Natural killer cell (primary cell): ENCODE measurements at places on chromosomes 4 and X.
A peak's percentile ranks its signal among the peaks of the same experiment; 100 is the strongest.

DNA sequence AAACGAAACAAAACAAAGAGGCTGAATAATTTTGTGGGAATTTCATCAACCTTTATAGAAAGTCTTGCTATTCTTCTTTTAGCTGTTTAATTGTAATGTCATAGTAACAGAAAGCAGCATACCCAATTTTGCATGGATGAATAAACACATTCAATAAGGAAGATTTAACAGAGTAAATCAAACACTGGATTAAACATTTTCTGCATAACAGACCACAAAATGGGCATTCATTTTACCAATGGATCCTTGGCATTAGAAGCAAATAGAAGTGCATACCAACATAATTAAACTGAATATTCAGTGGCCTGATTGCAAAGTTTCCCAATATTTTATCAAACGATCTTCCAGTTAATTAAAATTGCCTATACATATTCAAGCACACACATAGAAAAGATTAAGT, 4.4 kb upstream of the CHM start:
- no peak for DNase-seq

DNA sequence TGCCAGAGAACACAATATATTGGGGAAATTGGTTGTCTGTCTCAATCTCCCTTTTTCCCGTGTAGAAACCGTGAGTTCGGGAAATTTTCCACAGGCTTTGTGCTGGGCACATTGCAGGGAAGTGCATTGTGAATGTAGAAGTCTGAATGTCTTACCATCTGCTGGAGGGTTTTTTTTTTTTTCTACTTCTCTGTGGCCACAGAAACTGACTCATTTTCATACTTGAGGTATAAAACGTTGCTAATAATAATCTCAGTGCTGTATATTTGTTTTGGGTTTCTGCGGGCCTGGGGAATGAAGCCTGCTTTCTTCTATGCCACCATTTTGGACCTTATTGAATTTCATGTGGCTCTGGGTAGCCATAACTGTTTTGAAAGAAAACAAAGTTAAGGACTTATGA, 1001.2 kb downstream of the STIM2 start:
- DNase-seq, result no peak

- no peak for DNase-seq
Observed at GRCh38 chr4:59002148-59002547, 1892.0 kb upstream of the IGFBP7 start.

DNA sequence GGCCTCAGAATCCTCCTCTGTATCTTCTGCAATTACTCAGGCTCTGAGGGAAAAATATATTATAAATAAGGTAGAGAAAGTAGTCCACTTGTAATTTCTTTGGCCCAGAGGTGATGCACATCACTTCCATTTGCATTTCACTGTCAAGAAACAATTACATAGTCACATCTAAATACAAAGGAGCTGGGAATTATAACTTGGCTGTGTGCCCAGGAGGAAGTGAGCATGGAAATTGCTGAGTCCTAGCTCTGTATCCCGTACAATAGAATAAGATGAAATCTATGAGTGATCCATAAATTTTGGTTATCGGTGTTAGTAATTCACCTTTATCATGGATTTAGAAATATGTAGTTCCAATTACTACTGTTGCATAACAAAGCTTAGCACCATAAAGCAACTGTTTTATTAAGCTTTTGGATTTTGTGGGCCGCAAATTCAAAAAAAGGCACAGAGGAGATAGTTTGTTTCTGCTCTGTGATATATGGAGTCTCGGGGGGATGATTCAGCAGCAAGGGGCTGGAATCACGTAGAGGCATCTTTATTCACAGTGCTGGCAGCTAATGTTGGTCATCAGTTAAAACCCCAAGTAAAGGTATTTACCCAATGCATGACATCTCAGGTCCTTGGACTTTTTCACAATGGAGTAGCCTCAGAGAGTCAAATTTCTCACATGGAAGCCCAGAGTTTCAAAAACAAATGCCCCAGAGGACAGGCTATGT, 241.4 kb upstream of the GALNT7 start:
- DNase-seq, result no peak

- peak; percentile 40 for DNase-seq
Observed at GRCh38 chrX:56564164-56564885, 898 bp downstream of the UBQLN2 start.

DNA sequence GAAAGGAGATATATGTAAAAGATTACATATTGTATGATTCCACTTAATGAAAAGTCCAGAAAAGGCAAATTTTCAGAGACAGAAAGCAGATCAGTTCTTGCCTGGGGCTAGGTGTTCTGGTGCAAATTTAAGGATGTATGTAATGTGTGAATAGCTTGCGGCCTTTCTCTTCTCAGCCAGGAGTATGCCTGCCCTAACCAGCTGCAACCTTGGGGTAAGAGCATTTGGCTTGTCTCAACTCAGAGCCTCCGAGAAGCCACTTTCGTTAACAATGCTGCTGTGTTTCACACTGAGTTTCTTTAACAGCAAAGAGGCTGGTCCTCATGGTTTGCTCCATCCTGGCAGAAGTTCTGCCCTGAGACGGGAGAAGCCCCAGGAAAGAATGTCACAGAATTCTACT, 102.7 kb downstream of the SPCS3 start:
- no peak for DNase-seq

DNA sequence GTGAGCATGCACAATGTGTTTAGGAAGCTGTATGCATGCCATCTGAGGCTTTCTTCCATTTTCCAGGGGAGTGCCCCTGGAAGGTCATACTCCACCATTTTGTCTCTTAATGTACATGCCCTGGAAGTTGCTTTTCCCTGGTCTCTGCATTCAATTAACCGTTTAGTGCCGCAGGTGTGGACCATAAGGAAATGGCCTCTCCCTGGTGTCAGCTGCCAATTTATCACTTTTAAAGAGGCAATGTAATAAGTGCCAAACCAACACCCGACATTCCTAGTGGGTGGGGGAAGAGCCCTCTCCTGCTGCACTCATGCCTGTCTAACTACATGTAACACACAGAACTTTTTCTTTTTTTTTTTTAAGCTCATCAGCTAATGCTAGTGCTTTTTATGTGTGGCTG, 7.1 kb upstream of the BST1 start:
- no peak for DNase-seq

- DNase-seq, result no peak
Observed at GRCh38 chrX:111467896-111468295, 43.5 kb upstream of the SERTM2 start.

DNA sequence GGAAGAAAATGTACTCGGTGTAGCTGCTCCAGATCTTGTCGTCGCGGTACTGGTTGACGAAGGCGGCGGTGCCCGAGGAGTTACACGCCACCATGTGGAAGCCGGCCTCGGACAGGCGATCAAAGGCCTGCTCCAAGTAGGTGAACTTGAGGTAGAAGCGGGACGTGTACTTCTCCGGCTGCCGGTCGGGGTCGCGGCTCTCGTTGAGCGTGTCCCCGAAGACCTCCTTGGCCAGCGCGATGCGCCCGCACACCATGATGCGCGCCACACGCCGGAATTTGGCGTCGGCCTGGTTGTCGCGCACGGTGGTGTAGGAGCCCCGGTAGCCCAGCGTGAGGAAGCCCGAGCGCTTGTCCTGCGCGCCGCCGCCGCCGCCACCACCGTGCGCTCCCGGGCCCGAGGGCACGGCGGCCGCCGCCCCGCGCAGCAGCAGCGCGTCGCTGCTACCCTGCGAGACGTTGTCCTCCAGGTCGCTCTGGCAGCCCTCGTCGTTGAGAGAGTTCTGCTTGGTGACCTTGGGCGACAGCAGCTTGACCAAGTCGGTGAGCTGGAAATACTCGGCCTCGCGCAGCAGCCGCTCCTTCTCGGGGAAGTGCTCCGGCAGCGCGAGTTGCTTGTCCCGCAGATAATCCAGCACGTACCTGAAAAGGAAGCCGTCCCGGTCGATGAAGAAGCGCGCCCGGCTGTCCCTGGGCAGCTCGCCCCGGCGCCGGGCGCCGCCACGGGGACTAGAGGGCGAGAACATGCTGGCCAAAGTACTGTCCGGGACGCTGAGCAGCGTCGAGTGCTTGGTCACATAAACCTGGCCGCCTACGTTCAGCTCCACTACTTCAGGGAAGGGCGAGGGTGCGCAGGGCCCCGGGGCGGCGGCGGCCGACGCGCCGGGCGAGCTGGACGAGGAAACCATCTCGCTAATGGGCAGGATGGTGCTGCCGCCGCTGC, 775 bp downstream of the KCTD8 start:
- DNase-seq, result no peak

DNA sequence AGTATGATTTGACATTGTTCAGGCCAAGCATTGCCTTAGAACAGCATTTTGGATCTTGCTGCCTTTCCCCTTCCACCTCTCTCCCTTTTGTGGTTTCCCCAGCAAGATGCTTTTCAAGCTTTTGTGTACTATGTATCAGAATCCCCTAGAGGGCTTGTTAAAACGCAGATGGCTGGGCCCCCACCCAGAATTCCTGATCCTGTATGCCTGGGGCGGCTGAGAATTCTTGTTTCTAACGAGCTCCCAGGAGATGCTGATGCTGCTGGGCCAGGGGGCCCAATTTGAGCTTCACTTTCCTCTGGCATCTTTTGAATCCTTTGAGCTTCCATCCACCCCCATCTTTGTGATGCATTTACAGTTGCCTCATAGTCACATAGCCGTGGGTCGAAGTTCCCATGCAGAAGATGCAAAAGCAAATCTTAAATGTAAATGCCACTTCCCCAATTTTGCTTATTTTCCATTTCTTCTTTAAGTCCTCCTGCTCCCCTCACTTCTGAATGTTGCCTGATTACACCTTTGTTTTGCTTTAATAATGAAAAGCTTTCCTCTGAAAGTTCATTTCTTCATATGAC, 18.5 kb downstream of the HCCS start:
- no peak for DNase-seq

DNA sequence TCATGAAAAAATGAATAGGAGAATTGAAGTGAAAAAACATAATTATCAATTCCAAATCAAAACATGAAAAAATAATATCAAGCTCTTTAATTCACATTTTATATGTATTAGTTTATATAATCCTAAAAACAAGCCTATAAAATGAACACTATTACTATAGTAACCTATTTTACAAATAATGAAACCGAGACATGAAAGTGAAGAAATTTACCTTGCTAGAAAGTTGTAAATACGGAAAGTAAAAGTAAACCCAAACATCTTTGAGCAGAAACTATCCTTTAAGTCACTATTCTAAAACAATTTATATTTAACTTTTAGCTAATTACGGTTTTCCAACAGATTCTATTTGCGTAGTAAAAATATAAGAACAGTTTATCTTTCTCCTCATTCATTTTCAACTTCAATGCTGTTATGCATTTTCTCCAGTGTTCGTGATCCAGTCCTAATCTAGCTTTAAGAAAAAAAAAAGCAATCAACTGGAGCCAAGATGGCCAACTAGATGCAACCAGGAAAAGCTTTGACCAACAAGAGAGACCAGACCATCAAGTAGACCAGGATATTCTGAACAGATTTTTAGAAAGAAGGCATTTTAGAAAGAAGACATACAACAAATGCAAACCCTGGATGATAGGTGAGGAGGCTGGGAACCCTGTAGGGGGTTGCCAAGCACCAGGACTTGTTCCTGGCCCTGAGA, 67.0 kb downstream of the DDX53 start:
- DNase-seq, result no peak

- DNase-seq, result peak; percentile 64
Observed at GRCh38 chrX:154123241-154124219, 20.5 kb upstream of the OPN1LW start.

- DNase-seq, result no peak
Observed at GRCh38 chr4:62360156-62360545, 1160.0 kb downstream of the ADGRL3 start.

DNA sequence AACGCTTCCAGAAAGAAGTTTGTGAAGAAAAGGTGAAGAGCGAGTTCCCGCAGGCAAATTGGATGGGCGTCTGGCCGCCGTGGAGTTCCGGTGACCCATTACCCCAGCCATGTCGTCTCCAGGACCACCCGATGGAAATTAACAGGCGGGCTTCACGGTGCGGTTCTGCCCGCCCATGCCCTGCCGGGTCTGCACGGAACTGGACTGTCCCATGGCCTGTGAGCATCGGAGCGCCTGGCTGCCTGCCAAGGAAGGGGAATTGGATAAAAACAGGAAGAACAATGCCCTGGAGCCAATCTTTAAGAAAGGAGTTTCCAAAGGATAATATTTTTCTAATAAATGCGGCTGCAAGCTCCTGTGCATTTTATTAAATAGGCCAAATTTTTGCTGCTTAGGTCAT, 319.8 kb upstream of the SLC7A11 start:
- no peak for DNase-seq

DNA sequence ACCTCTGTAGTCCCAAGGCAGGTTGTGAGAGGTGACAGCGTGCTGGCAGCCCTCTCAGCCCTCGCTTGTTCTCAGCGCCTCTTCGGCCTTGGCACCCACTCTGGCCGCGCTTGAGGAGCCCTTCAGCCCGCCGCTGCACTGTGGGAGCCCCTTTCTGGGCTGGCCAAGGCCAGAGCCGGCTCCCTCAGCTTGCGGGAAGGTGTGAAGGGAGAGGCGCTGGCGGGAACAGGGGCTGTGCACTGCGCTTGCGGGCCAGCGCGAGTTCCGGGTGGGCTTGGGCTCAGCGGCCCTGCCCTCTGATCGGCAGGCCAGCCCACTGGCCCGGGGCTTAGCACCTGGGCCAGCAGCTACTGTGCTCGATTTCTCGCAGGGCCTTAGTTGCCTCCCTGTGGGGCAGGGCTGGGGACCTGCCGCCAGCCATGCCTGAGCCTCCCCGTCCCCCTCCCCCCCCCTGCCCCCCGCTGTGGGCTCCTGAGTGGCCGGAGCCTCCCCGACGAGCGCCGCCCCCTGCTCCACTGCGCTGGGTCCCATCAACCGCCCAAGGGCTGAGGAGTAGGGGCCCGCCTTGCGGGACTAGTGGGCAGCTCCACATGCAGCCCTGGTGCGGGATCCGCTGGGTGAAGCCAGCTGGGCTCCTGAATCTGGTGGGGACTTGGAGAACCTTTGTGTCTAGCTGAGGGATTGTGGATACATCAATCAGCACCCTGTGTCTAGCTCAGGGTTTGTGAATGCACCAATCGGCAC, 347.6 kb downstream of the KLHL13 start:
- DNase-seq, result no peak

GRCh38 chr4:174119051-174119450, 164.4 kb downstream of the FBXO8 start:
- no peak for DNase-seq

DNA sequence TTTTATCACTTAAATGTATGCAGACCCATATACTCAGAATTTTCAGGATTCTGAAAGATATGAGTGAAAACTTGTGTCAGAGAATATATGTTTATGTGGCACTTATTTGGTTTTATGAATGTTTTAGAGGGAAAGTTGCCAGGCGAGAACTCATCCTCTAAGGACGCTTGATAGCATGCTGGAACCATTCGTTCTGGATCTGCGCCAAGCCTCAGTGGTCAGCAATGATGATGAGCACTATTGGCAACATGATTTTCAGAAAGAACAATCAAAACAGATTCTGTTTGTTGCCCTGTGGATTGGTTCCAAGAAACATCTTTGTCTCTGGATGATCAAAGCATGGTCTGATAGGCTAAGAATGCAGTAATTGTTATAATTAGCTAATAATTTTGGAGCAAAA, 32.1 kb upstream of the RAPGEF2 start:
- no peak for DNase-seq

- DNase-seq, result no peak
Observed at GRCh38 chrX:145821291-145821897, 3.8 kb downstream of the SLITRK2 start.

DNA sequence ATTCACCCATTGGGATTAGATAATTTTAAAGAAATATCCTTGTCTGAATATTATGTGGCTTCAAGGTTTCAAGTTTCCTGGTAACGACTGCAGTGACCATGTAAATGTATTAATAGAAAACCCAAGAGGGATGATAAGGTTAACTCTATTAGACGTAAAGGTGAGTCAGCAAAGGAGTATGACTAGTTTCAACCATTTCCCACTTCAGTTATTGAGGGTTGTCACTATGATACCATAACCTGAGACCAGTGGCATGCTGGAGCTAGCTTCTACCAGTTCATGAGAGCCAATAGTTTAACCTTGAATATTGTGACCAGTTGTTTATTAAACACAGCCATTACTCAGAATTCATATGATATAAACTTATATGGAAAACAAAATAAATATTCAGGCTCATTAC, 270.1 kb downstream of the TMA16 start:
- DNase-seq, result no peak
